Muscle of back (tissue), 13 donors: ENCODE measurements at places on chromosomes 6 and 20. TPM values are rescaled to one million over a fixed set of nuclear protein-coding genes. Genes with fewer than 3 reads are reported as not detected.

GRCh38 chr6:105562027-105562426 is 159.1 kb upstream of the PREP start:
- no peak for DNase-seq

GRCh38 chr6:89487864-89488263 is 54.9 kb downstream of the ANKRD6 start:
- DNase-seq, result no peak

OPRL1 gene
- polyA plus RNA-seq, result 1.1 TPM

ME1 gene
- polyA plus RNA-seq, result 2.5 TPM
